ENCODE measurements at places on chromosomes 16 and 17.
A peak's percentile ranks its signal among the peaks of the same experiment; 100 is the strongest.

DNA sequence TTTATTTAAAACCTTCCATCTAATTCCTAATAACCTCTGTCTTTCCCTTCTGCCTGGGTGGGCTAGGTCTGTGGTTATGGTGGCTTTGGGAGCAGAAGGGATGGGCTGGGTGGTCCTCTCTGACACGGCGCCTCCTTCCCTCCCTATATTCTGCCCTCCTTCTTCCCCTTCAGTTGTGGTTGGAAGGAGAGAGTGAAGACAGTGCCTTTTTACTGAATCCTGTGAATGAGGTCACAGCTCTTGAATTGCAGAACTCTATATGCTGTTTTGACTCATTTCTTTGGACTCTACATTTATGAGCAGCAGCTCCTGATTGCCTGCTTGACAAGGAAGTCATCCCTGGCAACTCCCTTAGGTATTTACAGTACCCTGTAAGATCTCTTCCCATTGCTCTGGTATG lies 256.0 kb upstream of the ELAC2 start:
- DNase-seq: no peak

DNA sequence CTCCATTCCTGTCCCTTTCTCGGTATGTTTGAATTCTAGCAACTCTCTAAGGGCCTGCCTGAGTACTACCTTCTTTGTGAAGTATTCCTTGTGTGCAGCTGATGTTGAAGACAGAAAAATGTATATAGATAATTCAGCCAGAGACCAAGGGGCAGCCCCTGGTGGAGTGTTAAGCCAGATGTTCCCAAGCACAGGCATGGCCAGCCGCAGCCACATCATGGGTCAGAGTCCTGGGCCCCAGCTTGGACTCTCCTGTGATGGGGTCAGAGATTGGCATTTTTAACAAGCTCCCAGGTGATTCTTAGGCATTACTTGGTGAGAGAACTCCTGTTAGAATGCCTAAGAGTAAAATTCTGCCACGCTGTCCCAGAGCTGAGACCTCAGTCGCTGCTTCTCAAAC lies 100.8 kb downstream of the IRF8 start:
- no peak for DNase-seq

GRCh38 chr17:75404223-75404730 lies 1.2 kb downstream of the GRB2 start:
- DNase-seq: peak; percentile 65

GRCh38 chr17:43665084-43665936 lies 3.6 kb upstream of the MEOX1 start:
- DNase-seq: no peak

DNA sequence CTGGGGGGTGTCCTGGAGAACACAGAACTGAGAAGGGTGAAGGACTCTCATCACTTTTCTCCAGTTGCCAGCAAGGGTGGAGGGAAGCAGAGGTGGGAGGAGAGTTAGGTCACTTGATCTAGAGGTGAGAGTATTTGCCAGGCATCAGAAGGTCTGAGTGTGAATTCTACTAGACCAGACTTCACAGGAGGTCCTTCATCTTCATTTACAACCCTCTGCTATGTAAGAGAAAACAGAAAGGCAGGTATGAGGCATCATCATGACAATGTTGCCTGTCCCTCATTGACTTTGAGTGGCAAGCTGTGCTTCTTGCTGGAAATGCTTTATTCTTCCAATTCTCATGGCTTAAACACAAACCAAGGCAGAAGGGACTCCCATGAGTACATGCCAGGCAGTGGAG lies 45.9 kb upstream of the B4GALNT2 start:
- DNase-seq: no peak

- no peak for DNase-seq
These were observed 56.6 kb downstream of the DUSP14 start for GRCh38 chr17:37546302-37546701.

- no peak for DNase-seq
These were observed 102.1 kb downstream of the KIF2B start for GRCh38 chr17:53924530-53925455.

DNA sequence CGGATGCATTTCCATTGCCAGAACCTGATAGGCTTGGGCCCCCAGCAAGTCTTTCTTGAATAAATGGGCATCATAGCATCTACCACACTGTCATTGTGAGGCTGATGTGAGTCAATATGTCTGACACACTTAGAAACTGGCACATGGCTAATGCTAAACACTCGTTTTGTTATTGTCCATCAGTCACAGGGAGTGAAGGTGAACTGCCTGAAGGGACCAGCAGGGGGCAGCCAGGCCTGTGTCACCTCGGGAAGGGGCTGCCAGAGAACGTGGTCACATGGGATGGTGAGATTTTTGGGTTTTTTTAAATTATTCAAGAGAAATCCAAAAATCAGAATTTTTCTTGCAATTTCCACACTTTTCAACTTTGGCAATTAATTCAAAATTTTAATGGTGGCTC lies 831 bp upstream of the RCVRN start:
- peak; percentile 59 for DNase-seq

DNA sequence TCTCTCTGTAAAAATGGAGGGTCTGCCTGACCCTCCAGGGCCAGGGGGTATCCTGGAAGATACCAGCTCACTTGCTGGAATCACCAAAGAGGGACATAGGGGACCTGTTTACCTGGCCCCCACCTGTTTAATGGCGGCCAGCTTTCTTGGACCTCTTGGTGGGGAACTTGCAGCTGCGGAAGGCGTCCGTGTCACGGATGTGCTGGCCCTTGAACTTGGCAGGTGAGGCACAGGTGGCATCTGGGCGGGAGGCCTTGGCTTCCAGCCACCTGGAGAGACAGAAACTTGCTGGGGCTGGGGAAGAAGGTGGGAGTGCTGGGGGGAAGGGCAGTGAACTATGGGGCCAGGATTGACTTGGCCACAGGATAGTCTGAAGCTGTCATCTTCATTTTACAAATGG lies 3.5 kb downstream of the CHAD start:
- no peak for DNase-seq

- no peak for DNase-seq
These were observed 22.8 kb downstream of the FAM117A start for GRCh38 chr17:49741009-49741691.

DNA sequence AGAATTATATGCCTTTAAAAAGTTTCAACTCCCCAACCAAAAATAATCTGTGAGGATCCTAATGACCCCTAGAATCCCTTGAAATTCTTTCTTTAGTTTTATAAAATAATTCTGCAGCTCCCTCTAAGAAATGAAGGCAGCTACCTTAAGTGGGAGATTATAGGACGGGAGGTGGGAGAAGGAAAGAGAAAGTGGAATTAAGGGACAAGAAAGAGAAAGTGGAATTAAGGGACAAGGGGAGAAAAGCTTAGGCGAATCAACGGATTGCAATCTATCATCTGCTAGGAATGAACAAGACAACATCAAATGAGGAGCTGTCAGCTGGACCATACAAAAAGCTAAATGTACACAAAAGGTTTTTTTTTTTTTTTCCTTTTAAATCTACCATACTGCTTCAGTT lies 262.0 kb downstream of the ZFHX3 start:
- DNase-seq: no peak

Data from activated CD4-positive, alpha-beta T cell treated with anti-CD3 and anti-CD28 coated beads for 48 hours (primary cell).